ENCODE measurements at places on chromosomes 6 and 20.

- DNase-seq: no peak
Measured at GRCh38 chr6:107323133-107323785, 136.1 kb downstream of the PDSS2 start.

DNA sequence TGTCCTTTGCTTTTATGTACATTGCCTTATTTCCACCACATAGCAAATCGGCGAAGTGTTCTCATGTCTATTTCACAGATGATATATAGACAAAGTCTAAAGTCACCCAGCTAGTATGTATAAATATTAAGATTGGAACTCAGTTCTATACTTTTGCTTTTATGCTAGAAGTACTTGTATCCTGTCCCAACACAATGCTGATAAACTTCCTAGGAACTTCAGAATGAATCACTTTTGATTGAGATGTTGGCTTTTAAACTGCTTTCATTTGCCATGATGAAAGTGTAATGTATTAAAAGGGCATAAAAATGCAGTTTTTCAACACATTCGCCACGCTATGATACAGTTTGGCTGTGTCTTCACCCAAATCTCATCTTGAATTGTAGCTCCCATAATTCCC is 50.8 kb downstream of the GCLC start:
- no peak for DNase-seq

GRCh38 chr20:24503352-24503931 is 34.0 kb downstream of the SYNDIG1 start:
- no peak for DNase-seq

DNA sequence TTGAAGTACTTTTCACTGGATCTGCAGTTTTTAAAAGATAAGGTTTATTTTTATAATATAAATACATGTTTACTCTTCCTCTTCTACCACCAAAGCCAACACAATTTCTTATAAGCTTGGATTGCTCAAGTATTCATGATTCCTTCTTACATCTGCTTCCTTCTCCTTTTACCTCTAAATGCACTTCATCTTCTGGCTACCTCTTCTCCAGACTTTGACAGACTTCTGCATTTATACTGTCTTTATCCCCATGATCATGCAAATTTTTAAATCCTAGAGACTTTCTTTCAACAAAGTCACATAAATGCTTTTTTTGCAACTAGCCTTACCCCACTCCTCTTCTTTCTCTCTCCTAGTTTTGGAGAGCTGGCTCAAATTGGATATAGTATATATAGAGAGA is 142.9 kb downstream of the TFAP2B start:
- DNase-seq: no peak

GRCh38 chr20:61299618-61300017 is 47.6 kb downstream of the CDH4 start:
- DNase-seq: no peak

- DNase-seq: no peak
Measured at GRCh38 chr6:33878562-33878961, 74.8 kb upstream of the MLN start.

DNA sequence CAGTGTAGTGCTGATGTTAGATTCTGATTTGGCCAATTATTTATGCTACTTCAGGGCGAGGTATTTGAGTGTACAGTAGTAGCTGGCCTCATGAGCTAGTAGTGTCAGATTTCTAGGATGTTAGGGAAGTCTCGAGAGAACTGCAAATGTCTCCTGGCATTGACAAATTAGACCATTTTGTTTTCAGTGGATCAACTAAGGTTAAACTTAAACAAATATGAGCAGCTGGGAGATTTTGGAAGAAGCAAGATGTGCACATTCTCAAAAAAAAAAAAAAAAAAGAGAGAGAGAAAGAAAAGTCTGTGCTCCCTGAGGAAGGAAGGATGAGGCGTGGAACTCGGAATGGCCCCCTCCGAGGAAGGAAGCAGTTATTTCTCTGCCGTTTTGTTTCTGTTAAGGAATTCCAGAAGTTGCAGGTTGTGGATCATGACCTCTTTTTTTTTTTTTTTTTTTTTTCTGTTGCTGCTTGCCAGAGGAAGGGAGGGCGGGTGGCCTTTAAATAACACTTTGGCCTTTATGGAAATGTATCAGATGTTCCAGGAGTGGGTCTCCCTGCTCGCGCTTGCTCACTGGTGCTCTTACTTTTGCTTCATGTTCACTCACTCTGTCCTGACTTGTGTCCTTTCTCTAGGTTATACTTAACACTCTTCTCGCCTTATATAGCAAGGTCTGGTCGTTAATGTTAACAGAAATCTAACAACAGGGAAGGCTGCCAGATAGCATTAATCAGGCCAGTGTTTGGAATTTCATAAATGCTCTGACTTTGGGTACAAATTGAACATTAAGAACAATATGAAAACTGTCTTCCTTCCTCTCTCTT is 124.4 kb downstream of the TCP11 start:
- no peak for DNase-seq

DNA sequence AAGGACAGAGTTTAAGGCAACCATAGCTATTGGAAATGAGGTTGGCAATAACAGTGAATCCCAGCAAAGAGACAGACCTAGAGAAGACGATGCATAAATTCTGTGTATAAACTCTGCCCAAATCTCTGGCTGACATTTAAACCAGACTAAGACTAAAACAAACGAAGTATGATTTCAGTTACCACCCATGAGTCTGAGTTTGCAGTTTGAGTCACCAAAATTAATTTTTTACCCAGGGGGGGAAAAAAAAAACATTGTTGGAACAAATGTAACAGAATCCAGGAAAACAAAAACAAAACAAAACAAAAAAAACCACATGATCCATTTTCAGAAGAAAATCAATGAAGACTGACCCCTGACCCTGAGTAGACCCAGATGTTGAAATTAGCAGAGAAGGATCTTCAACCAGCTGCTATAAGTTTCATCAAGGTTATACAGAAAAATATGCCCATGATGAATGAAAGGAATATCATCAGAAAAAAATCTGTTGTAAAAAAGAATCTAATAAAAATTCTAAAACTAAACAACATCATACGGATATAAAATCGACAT is 190.8 kb downstream of the GMDS start:
- no peak for DNase-seq

GRCh38 chr6:170152124-170152926 is 138.6 kb downstream of the DLL1 start:
- DNase-seq: no peak

DNA sequence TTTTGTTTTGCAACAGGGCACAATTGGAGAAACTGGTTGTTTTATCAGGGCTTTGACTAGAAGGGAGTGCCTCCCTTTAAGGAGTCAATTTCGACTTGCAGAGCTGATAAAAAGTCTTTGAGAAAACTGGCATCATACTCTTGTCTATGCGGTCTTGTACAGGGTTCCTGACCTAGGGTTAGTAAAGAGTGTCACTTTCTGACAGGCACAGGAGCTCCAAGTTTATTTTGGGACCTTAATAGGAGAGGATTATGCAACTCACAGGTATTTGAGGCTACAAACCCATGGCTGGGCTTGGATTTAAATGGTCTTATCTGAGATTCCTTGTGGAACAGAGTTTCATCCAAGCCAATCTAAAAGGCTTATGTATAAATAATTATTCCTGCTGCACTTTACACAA is 365.4 kb downstream of the HTR1B start:
- no peak for DNase-seq

DNA sequence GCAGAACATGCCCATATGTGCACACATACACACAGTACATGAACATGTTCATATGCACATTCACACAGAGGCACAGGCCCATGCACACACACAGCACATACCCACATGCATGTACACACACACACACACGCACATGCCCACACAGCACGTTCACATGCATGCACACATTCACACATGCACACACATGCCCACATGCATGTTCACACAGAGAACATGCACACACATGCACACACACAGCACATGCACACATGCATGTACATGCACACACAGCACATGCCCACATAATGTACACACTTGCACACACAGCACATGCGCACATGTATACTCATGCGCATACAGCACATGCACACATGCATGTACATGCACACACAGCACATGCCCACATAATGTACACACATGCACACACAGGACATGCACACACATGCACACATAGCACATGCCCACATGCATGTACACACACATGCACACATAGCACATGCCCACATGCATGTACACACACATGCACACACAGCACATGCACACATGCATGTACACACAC is 25.9 kb downstream of the RNASET2 start:
- DNase-seq: no peak

- DNase-seq: no peak
Measured at GRCh38 chr6:126574301-126574700, 234.4 kb downstream of the CENPW start.

DNA sequence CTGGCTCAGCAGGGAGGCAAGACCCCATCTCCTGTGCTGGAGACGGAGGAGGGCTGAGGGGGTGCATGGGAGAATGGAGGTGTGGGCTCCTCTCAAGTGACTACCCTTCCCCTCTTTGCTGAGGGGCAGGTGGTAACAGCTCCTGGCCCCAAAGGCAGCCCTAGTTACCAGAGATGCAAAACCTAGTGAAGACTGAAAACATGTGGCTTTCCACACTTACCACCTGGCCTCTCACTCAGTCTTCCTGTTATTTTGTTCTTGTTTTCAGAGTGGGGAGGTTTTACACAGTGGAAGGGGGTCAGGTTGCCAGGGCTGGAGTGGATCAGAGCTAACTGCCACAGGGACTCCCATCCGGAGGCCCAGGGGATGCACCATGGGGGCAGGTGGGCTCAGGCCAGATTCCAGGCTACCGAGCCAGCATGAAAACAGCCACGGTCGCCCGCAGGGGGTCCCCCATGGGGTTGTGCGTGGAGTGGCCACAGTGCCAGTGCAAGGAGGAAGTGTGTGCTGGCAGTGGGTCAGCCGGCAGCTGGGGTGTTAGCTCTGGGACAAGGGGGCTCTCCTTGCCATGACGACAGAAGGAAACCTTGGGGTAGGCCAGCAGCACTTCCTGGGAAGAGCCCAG is 21.1 kb downstream of the MYT1 start:
- no peak for DNase-seq

GRCh38 chr20:31842471-31843157 is 2.8 kb downstream of the FOXS1 start:
- DNase-seq: no peak

GRCh38 chr6:3748208-3749066 is 3.1 kb downstream of the PXDC1 start:
- peak; percentile 35 for DNase-seq

DNA sequence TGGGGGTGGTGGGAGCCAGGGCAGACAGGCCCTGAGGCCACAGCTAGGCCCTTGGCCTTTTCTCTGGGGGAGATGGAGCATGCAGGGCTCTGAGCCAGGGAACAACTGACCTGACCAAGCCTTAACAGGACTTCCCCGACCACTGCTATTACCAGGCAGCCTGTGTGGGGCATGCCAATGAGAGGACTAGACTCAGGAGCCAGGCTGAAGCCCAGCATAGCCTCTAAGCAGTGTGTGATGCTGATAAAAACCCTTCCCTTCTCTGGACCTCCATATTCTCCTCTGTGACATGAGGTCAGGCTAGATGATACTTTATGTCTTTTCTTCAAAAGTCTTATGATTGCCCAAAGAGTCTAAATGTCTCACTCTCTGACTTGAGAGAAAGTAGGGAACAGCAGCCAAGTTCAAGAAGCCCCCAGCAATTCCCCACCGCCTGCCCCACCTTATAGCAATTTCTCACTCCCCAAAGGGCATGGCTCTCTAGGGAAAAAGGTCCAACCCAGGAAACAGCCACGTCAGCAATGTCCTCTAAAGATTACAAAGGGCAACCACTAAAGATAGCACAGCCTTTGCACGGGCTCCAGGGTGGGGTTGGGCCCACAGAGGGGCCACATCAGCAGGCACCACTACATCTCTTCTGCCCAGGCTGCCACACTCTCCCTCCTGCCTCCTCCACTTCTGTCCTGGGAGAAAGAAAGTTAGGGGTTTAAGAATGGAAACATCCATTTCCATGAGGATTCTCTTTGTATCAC is 71.3 kb downstream of the TRERF1 start:
- DNase-seq: no peak

GRCh38 chr6:71040043-71040442 is 83.2 kb upstream of the B3GAT2 start:
- DNase-seq: no peak

- DNase-seq: no peak
Measured at GRCh38 chr6:68252632-68253031, 382.4 kb upstream of the ADGRB3 start.

GRCh38 chr6:11921017-11921438 is 91.1 kb upstream of the HIVEP1 start:
- DNase-seq: no peak

DNA sequence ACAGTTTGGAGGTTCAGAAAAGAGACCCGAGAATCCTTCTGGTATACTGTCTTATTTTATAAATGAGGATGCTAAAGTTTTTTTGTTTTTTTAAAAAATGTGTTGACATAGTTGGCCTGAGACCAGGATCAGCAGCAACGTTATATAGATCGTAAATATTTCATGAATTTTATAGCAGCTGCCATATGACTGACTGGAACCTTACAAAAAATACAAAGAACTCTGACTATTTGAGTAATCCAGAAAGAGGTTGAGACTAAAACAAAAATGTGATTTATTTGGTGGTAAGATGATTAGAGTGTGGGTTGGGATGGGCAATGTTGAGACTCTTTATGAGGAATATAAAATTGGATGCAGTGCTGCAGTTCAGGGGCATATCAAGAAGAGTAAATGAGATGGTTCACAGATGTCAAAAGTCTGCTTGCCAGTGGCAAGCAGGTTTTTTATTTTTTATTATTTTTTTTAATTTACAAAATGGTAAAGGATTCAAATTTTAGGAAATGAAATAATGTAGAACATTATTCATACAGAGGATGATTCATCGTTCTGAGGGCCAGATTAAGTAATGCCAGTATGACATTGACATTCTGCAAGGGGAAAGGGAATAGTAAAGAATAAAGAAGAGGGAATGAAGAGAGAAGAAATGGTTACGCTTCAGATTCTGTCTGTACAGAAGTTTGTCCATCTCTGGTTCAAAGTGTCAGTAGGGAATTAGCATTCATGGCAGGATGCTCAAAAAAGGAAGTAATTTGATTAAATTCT is 58.5 kb downstream of the SCAF8 start:
- no peak for DNase-seq

DNA sequence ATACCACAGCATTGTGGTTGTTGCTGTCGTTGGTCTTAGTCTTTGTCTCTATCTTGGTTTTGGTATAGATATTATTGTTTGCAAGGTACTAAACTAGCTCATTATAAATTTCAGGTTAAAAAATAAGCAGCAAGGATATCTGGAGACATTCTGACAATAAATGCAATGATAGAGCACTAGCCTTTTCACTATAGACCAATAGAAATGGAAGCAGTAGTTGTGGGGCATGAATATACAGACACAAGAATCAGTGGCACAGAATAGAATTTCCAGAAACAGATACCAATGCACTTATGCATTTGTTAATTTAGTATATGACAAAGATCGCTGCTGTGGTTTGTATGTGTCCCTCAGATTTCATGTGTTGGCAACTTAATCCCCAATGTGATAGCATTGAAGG is 31.1 kb upstream of the CFAP206 start:
- no peak for DNase-seq
